ENCODE measurements at places on chromosomes 1 and 21. TPM values are rescaled to one million over a fixed set of nuclear protein-coding genes. Genes with fewer than 3 reads are reported as not detected.

Gene SLAMF7
- total RNA-seq: 15.7 TPM

Gene NPR1
- not detected for total RNA-seq

Gene TMPRSS15
- total RNA-seq: not detected

Gene IFFO2
- total RNA-seq: 94.8 TPM

Gene NBPF6
- total RNA-seq: not detected

Gene SLC30A7
- total RNA-seq: 81.7 TPM

Gene ADGRL2
- 105 TPM for total RNA-seq

Gene C1orf94
- not detected for total RNA-seq

Gene SMIM34
- not detected for total RNA-seq

Gene TSPAN2
- total RNA-seq: 0.28 TPM

Gene MAST2
- 40.3 TPM for total RNA-seq

Gene C1QB
- not detected for total RNA-seq

Gene DVL1
- 109 TPM for total RNA-seq

Gene ERVH48-1
- not detected for total RNA-seq

Gene S100A1
- total RNA-seq: not detected

Gene RIMS3
- 16.5 TPM for total RNA-seq

Gene KRTAP13-1
- not detected for total RNA-seq

Gene FMO2
- 0.17 TPM for total RNA-seq

Gene CR1
- total RNA-seq: not detected

All from mammary epithelial cell (primary cell).